ENCODE measurements at places on chromosomes 6 and 20.
A peak's percentile ranks its signal among the peaks of the same experiment; 100 is the strongest.

DNA sequence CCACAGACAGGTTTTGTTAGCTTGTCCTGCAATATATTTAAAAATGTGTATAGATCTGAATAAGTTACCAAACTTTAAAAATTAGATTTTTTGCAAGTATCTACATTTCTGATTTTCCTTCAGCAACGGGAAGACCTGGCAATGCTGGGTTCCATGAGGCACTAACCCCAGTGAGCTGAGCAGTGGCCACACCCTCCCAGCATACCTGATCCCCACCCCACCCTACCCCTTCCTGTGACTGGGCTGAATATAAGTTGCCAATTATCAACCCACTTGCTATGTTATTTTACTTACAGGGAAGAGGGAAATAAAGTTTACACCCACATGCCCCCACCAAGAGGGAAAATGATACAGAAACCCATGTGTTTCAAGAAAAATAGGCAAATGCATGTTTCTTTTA is 70.3 kb upstream of the RALGAPA2 start:
- DNase-seq = no peak

GRCh38 chr6:139751179-139751578 is 376.7 kb upstream of the CITED2 start:
- no peak for DNase-seq

DNA sequence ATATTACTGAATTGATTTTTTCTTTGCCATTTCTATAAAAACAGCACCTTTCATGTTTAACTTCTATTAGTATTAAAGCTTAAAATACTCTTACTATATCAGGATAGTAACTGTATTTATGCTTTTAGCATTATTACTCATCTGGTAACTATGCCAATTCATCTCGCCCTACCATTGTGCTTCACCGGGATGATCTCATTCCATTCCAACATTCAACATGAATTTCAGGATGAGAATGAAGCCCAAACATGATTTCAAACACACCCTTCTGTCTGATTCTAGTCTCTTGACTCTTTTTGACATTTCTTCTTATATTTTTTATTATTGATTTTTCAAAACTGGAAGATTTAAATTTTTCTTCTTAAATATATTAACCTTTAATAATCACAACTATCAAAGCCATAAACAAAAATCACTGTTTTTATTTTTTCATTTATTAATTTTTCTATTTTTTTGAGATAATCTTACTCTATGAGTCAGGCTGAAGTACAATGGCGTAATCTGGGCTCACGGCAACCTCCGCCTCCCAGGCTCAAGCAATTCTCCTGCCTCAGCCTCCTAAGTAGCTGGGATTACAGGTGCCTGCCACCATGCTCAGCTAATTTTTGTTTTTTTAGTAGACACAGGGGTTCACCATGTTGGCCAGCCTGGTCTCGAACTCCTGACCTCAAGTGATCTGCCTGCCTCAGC is 46.7 kb downstream of the GJA1 start:
- DNase-seq = no peak

DNA sequence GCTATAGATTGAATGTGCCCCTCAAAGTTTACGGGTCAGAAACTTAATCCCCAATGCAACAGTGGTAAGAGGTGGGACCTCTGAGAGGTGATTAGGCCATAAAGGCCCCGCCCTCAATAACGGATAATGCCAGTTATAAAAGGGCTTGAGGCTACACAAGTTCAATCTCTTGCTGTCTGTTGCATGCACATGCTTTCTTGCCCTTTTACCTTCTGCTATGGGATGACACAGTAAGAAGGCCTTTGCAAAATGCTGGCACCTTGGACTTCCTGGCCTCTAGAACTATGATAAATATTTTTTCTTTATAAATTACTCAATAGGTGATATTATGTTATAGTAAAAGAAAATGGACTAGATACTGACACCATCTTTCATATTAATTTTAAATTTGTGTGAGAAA is 806.1 kb downstream of the TENT5A start:
- no peak for DNase-seq

GRCh38 chr6:13431861-13432465 is 55.4 kb downstream of the GFOD1 start:
- DNase-seq = no peak

DNA sequence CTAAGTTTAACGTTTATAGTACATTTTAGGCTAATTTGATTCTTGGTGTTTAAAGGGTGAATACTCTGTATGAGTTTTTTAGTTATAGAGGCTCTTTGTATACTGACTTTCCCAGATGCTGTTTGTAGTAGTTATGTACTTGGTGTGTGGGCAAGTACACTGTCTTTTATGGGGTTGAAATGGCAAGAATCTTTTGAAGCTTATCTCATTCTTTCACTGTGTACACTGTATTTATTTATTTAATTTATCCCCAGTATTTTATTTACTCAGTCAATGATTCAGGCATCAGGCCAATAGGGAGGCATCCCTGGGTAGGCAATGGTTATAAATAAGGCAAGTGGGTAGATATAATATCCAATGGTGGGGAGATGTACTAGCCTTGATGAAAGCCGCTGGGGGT is 277.0 kb upstream of the PTCHD4 start:
- no peak for DNase-seq

DNA sequence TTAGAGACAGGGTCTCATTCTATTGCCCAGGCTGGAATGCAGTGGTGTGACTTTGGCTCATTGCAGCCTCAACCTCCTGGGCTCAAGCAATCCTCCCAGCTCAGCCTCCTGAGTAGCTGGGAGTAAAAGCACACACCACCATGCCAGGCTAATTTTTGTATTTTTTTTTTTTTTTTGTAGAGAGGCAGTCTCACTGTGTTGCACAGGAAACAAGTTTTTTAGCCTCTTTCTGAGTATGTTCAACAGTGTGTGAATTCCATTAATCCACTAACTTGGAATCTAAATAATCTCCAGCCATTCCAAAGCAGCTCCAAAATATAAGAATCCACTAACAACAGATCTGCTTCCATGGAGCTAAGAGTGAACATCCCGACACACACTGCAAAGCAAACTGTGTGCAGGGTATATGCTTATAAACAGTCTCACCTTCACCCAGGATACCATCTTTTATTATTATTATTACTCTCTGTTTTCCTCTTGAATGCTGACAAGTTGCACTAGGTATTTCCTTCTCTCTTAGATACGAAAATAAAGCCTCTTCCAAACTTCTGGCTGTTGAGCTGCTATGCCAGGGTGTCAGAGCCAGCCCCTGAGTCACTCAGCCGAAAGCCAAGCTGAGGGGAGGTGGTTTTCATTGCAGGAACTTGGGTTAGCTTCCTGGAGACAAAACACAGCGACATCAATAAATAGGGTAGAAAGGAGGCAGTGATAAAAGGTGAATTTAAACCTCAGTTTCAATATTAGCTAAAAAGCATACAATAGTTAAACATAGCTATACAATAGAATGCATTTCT is 264.9 kb downstream of the HIVEP2 start:
- peak; percentile 14 for DNase-seq

GRCh38 chr6:30880698-30881252 is 3.5 kb upstream of the DDR1 start:
- DNase-seq = peak; percentile 38

GRCh38 chr20:8798505-8798904 is 270.4 kb upstream of the PLCB4 start:
- no peak for DNase-seq

- no peak for DNase-seq
Observed at GRCh38 chr6:117829594-117830319, 77.3 kb upstream of the SLC35F1 start.

- no peak for DNase-seq
Observed at GRCh38 chr20:53187392-53188068, 215.4 kb downstream of the TSHZ2 start.

- DNase-seq = no peak
Observed at GRCh38 chr20:23820493-23820892, 6.0 kb downstream of the CST2 start.

DNA sequence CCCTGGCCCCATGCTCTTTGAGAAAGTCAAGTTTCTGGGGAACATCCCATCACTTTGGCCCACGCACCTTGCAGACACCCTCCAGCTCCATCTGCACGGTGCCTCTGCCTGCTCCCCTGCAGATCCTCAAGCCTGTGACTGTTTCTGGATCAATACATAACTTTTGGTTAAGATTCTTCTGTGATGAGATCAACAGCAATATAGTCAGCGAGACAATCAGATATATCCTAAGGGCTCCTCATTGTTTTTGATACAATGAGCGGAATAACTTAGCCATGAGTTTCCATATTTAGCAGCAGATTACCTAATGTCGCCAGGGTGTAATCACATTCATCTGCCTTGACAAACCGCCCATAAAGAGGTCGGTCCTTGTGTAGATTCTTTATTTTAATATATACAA is 109.3 kb upstream of the MTHFD1L start:
- no peak for DNase-seq

- DNase-seq = no peak
Observed at GRCh38 chr6:105526225-105526872, 123.5 kb upstream of the PREP start.

DNA sequence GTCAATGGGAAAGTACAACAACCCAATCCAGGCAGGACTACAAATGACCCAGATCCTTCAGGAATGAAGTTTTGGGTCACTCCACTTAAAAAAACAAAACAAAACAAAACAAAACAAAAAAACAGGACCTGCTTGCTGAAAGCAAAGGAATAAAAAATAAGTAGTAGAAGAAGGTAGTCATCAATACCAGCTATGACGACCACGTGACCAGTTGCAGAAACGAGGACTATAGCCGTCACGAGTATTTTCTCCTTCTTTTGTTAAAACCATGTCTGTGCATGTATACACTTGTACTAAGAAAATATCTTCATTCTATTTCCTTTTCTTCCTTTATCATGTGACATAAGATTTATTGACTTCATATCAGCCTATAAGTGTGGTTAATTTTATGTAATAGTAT is 308.4 kb upstream of the DEFB112 start:
- DNase-seq = no peak

DNA sequence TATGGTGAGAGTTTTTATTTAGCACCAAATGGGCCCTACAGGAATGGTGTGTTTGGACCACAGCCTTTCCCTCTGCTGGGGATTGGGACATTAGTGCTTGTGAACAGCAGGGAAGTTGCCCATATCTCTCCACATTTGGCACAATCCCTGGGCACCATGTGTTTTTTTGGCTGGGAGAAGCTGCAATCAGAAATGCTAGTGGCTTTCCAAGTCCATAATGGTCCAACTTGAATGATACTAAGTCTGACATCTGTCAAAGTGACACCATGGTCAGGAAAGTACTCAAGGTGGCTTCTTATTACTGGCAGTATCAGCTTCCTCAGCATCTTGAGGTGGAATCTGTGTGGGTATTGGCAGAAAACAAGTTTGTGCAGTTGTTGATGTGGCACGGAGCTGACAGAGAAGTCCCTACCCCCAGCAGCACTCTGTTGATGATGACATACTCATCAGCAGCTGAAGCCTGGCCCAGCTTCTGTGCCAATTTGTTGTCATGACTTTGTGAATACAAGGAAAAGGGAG is 53.0 kb downstream of the SASH1 start:
- no peak for DNase-seq

GRCh38 chr20:12640251-12640650 is 368.5 kb upstream of the SPTLC3 start:
- no peak for DNase-seq

DNA sequence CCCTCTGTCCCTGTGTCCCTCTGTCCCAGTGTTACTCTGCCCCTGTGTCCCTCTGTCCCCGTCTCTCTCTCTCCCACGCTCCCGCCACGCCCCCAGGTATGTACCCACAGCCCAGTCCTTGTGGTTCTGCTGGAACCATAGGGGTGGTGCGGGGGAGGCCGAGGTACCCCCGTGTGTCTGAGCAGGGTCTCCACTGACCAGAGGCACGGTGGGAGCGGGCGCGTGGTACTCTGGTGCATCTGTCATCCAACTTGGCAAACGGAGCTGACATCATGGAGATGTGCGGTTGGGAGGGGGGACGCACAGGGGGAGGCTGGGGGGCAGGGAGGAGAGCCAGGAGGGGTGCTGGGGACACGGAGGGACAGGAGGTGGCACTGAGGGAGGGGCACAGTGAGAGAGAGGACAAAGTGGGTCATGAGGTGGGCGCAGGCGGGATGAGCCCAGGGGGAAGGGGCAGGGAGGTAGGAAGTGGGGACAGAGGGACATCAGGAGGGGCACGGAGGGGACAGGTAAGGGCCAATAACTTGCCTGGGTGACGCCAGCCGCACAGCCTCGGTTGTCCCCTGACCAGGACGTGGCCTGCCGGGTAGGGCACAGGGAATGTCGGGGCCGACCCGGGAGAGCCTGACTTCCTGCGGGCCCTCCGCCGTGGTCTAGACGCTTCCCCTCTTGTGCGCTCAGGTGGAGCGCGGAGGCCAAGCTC is 163.6 kb upstream of the PDE10A start:
- no peak for DNase-seq

- no peak for DNase-seq
Observed at GRCh38 chr6:149961728-149962425, 1.9 kb upstream of the ULBP1 start.

DNA sequence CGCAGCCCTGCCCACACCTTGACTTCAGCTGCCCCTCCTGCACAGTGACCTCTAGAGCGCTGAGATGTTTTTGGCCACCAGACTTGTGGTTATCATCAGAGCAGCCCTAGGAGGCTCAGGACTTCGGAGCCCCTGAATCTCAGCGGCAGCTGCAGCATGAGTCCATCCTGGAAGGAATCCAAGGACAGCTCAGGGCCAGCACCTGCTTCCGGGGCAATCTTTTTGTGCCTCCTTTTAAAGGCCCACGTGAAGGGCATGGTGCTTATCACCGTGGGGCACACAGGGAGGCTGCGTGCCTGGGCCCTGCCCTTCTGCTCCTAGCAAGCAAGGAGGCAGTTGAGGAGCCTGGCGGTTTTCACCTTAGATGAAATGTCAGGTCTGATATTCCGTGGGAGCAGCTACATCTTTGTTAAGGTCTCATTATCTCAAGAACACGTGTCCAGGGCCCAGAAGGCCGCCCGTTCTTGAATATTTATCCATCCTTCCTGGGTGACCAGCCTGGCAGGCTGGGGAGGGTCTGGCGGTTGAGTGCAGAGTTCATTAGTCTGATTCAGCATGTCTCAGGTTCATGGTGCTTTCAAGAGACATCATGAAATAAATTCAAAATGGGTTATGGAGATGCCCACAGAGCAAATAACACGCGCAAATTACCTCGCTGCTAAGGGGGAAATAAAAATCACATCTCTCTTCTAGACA is 392.4 kb downstream of the TAF4 start:
- DNase-seq = no peak

- DNase-seq = no peak
Observed at GRCh38 chr6:116447496-116448011, 13.6 kb upstream of the CALHM6 start.

DNA sequence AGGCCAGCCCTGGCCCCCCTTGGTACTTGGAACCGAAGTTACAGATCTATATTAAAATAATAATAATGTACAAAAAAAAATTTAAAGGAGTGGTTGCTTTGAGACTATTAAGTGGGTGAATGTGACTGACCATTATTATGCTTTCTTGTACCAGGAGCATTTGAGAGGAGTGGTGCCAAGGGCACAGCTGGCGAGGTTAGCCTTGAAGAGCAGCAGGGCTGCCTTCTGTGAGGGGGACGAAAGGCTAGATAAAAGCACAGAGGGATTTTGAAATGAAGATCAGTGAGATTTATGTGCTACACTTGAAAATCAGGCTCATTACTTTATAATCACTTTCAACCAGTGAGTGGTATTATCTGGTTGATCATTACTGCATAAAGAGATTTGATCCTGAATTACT is 48.6 kb downstream of the FIG4 start:
- no peak for DNase-seq

GRCh38 chr20:21840991-21841390 is 135.5 kb downstream of the PAX1 start:
- DNase-seq = no peak

Data from occipital lobe (tissue), 3 donors.